ENCODE measurements at places on chromosomes 6 and 20.

DNA sequence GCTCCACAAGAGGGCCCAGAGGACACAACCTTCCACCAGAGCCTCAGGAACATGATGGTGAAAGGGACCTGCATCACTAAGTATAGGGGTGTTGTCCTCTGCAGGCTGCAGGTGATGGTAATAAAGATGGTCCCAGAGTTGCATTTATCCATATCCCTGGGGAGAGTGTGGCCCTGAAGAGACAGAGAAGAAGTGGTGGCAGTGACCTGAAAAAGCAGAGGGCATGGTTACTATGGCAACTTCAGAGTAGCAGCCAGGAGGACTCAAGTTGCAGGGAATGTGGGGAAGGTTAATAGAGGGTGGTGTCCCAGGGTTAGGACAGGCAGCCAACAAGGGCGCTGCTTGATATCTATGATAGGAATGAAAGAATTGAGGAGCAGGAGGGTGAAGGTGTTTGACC, 57.1 kb downstream of the HLA-A start:
- DNase-seq: no peak

- no peak for DNase-seq
Measured at GRCh38 chr6:14804785-14805210, 441.1 kb upstream of the JARID2 start.

- no peak for DNase-seq
Measured at GRCh38 chr20:46215913-46216707, 92.2 kb downstream of the CDH22 start.

DNA sequence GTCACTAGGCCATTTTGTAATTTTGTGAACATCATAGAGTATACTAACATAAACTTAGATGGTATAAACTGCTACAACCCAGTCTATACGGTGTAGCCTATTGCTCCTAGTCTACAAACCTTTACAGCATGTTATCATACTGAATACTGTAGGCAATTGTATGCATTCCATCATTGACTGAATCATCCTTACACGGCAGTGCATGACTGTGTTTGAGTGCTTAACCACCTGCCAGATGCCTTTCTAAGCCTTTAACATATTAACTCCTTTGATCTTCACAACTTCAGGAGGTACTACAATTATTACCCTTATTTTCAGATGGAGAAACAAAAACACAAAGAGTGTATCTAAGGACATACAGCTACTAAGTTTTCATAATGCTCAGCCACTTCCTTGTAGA, 14.0 kb downstream of the DPPA5 start:
- no peak for DNase-seq

DNA sequence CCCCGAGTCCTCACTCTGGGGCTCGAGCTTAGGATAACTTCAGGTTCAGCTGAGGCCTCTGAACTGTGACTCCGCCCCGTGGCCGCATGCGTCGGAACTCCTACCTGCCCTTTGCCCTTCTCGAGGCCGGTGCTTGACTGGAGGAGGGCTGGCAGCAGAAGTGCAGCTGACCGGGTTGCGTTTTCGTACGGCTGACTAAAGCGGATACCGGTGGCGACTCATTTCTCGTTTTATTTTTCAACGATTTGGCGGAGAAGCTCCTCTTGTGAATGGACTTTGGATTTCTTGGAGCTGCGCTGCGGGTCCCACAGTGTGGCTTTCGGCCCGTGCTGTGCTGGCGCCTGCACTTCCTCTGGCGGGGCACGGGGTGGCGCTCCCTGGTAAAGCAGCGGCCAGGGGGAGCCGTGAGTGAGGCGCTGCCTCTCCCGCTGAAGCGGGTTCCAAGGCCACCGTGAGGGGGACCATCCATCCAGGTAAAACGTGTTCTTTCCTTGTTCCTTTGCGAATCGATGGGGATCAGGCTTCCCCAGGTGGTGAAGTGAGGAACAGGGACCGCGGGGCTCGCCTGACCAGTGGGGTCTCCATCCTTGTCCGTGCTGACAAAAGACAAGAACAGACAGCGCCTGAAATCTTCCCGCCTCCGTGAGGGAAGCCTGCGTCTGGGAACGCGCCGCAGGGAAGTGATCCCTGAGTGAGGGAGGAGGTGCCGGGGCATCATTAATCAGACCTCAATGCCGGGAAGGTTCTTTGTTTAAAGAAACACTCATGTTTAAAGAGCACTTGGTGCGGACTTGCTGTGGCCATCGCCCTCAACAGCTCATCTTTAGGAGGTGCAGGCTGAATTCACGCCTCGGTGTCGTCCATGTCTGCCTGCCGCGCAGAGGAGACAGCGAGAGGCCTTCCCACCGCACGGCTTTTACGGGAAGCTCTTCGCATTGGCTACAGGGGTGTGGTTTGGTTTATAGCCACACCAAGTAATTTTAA, 38.8 kb downstream of the ERMARD start:
- peak; percentile 75 for DNase-seq

DNA sequence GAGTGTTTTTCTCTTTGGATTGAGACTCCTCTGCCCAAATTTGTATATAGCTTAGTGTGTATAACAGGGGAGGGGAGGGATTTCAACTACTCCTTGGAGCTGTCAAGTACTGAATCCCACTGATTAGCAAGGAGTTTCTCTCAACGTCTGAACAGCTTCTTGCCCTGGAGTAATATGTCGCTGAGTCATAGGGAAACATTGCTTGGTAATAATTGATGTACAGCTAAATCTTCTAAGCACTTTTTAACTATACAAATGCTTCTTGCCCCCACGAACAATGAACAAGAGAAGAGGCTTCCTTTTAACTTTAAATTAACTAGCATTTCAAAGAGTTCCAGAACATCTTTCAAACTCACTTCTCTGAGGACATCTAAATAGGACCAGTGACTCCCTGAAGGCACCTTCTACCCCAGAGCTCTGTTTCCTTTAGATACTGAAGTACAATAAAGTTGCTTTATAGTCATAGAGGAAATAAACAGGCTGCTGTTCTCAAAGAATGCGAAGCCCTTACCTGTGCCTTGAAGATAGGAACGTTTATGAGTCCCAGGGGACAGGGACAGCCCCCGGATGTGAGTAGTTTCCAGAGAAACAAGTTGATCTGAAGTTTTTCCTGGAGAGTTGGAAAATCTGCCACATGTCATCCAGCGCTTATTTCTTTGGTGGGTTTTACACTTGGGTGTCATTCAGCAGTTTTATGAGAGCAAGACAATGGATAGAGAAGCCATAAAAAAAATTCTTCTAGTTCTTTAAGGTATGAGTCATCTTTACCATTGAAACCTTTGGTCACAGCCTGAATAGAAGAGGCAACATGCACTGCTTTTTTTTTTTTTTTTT, 462.5 kb upstream of the BTBD3 start:
- DNase-seq: no peak

DNA sequence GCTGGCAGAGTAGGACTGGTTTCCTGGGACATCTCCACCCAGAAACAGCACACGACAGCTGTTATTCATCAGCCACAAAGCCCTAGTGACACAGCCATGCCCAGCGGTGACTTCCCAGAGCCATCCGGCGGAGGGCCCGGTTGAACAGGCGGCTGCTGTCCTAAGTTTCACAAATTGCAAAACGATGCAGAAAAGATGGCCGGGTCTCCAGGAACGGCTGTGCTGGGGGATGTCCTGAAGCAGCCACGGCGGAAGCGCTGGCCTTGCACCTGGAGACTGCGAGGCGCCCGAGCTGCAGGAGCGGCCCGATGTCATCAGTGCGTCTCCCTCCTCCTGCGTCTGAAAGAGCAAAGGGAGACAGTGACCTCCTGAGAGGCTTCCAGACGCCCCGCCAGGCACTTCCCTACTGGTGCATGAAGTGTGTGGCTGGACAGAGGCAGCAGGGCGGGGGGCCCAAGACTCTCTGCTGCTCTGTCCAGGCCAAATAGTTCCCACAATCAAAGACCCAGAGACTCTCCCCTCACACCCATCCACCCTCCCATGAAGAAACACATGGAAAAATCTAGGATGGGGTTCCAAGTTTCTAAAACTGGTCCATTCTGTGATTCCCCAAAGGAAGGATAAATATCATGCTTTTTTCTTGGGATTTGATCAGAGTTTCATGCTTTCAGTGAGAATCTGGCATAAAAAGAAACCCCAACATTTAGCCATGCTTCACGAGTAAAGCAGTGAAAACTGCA, 44.0 kb downstream of the SSR1 start:
- no peak for DNase-seq

GRCh38 chr6:35400111-35400510, 52.0 kb upstream of the FANCE start:
- DNase-seq: no peak

- DNase-seq: no peak
Measured at GRCh38 chr6:97021194-97021593, 96.7 kb downstream of the KLHL32 start.

DNA sequence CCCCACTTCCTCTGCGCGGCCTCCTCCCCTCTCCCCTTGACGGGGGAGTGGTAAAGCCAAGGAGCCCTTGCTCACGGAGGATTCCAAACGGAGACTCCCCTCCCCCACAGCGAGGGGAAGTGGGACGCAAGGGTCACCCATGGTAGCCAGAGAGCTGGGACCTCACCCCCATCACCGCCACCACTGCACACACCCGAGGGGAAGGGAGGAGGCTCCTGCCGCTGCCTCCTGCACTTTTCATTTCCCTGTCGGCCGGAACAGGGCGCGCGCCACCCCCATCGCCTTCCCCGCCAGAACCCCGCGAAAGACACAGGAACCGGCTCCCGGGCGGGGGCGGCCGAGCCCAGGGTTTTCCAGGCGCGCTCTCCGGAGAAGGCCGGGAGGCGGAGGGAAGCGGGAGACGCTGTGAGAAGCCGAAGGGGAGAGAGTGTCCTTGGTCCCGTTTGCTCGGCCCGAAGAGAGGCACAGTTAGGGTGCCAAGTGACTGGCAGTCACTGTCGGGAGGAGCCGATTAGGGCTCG, 789 bp downstream of the CCND3 start:
- peak; percentile 62 for DNase-seq

GRCh38 chr6:43196337-43196736, 14.3 kb downstream of the CUL9 start:
- no peak for DNase-seq

DNA sequence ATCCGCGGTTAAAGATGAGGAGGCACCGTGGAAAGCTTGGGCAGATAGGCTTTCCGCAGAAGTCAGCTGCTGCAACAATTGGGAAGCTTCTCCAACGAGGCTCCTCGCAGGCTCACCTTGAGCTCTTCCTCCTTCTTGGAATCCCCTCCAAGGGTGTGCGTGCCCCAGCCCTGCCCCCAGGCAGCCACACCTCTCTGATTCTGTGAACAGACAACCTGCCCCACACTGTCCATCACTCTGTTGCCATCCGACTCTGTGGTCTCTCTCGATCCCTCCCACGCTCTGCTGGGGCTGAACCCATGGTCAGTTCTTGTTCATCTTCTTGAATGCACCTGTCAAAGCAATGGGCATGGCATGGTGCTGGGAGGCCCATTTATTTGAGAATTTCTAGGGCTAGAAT, 31.5 kb downstream of the PACSIN1 start:
- DNase-seq: no peak

GRCh38 chr20:34999021-34999451, 43.4 kb downstream of the MYH7B start:
- DNase-seq: no peak

DNA sequence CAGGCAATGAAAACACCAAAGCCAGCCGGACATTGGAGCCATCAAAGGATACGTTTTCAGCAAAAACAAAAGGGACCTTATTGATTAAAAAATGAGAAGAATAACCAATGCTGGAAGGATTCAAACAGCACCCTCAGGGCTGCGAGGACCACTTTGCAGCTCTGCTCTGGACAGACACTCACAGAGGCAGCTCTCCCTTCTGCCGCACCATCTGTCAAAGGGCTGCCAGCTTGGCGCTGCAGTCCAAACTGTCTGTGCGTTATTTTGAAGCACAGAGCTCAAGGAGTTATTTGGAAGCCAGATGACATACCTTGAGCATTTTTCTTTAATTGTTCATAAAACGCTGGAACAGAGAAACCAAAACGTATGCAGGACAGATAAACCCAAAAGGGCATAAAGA, 85.2 kb downstream of the KIF16B start:
- no peak for DNase-seq

GRCh38 chr6:34300332-34300751, 51.5 kb upstream of the SMIM29 start:
- DNase-seq: no peak

GRCh38 chr6:123747515-123747914, 56.1 kb upstream of the NKAIN2 start:
- DNase-seq: no peak

- no peak for DNase-seq
Measured at GRCh38 chr6:44105146-44105545, 22.1 kb downstream of the MRPL14 start.

DNA sequence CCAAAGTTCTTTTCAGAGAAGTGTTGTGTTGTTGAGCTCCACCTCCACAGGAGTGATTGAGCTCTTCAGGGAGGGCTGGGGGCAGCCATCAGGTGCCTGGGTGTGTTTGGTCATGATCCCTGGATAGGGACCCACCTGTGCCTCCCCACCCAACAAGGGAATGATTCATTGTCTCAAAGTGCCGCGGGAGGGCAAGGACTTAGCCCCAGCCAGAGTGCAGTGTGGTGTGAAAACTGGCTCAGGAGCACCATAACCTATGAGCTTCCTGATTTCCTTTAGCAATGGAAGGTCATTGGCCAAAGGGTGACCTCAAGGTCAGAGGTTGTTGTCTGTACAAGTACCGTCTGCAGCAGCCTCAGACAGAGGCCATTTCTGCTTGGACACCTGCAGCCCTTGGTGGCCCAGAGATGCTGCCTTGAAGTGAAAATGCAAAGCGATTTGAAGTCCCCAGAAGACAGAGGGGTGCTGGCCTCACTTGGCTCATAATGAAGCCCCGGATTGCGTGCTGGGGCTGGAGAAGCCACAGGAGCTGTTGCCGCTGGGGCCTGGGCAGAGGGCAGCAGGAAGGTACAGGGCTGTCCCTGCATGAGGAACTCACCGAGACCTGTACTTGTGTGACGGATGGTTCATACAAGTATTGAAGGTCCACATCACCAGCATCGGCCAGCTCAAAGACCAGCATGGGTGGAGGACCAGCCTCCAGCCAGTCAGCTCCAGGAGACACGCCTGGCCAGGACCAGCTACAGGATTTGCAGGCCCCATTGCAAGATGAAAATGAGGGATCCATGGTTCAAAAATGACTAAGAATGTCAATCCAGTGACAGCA, 100.6 kb upstream of the DUSP22 start:
- no peak for DNase-seq

- peak; percentile 95 for DNase-seq
Measured at GRCh38 chr6:32894085-32895005, 40.4 kb downstream of the PSMB9 start.

DNA sequence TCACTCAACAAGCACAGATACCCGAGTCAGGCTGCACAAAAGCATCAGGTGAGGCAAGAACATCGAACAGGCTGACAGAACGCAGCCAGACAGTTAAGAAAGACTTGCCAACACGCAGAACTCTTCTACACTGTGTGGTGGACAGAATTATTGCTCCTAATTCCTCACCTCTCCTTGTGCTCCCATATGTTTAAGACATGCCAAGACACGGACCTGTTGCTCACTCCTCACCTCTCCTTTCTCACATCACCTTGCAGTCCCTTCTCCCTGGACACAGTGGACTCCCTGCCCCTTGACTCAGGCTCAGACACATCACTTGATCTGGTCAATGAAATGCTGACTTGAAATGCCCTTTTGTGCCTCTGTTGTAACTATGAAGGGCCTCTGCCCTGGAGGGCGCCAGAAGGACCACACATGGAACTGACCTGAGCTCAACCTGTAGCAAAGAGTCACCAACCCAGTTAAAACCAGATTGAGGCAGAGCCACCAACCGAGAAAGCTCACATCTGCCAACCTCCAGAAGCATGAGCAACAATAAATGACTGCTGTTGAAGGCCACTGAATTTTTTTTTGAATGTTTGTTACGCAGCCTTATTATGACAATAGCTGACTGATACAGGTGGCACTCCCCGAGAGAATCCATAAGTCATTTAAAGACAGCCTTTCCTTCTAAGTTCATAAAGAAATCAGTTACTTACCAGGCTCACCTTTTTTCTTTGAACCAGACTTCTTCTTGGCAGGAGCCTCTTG, 24.0 kb downstream of the RRBP1 start:
- no peak for DNase-seq
